Stimulated activated CD8-positive, alpha-beta memory T cell treated with anti-CD3 and anti-CD28 coated beads, Interleukin-15, amount 100 ng/mL, for 24 hours (primary cell): ENCODE measurements at places on chromosomes 1 and 21.

GRCh38 chr1:10762153-10762523 is 34.3 kb downstream of the CASZ1 start:
- DNase-seq: no peak

GRCh38 chr1:30292451-30292850 is 430.9 kb downstream of the MATN1 start:
- no peak for DNase-seq

GRCh38 chr1:39822146-39822545 is 33.5 kb upstream of the BMP8B start:
- no peak for DNase-seq

GRCh38 chr1:20705203-20705755 is 12.5 kb downstream of the KIF17 start:
- no peak for DNase-seq
